K562 (cell line): ENCODE measurements at places on chromosomes 4 and X. TPM values are rescaled to one million over a fixed set of nuclear protein-coding genes. Genes with fewer than 3 reads are reported as not detected.

DNA sequence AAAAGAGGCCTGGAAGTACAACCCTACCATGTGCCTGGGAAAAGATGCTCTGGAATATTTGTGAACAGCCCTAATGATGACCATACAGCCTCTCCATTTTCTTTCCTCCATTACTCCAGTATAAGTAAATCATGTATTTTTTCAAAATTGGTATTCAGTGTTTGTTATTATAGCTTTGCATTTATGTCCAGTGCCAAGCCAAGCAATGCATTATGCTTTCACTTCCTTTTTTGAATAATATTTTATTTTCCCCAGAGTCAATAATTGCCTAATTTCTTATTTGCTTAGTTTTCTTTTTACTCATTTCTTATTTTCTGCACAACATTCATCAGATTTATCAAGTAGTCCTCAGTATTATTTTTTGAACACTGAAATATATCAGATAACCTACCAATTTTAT lies 49.3 kb upstream of the EOLA2 start:
- H3K27me3 ChIP-seq: no peaks in the 10 kb centered on the region
- DNase-seq: no peak

DNA sequence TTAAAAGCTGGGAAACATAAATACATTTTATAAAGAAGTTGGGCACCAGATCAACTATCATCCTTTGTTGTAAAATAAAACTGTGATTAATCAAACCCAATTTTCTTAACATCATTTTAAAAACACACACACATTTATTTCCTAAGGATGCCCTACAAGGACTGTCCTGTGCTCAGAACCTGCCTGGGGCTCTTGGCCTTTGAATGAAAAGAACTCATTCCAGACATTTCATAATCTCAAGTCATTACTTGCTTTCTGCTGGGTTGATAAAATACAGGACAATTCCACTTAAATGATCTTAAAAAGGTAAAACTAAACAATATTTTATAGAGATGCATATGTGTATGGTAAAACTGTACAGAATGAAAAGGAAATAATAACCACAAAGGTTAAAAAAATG lies 2.8 kb downstream of the SH3D19 start:
- peaks cover 25% of the 10 kb centered on the region for H3K27me3 ChIP-seq
- H3K4me1 ChIP-seq: no peaks in the 10 kb centered on the region
- H3K27ac ChIP-seq: no peak overlapping the region
- DNase-seq: no peak
- no peaks in the 10 kb centered on the region for H3K36me3 ChIP-seq

CCDC120 gene
- 1.3 and 2.2 TPM in 2 replicates for polyA plus RNA-seq

FRMD7 gene
- 0.09 TPM in 1 of 2 replicates, not detected in the other for polyA plus RNA-seq

GRCh38 chr4:66639361-66639760 lies 905.9 kb downstream of the CENPC start:
- H3K27me3 ChIP-seq: no peaks in the 10 kb centered on the region
- no peaks in the 10 kb centered on the region for H3K36me3 ChIP-seq
- no peak overlapping the region for H3K27ac ChIP-seq
- DNase-seq: no peak
- H3K4me1 ChIP-seq: no peaks in the 10 kb centered on the region
- no peak overlapping the region for H3K4me3 ChIP-seq

GRIA3 gene
- not detected in 2 replicates for polyA plus RNA-seq

- no peaks in the 10 kb centered on the region for H3K36me3 ChIP-seq
- no peaks in the 10 kb centered on the region for H3K4me1 ChIP-seq
- no peak overlapping the region for H3K4me3 ChIP-seq
- no peak for DNase-seq
Measured at GRCh38 chrX:15911734-15912550, 57.3 kb upstream of the AP1S2 start.
